Kidney (tissue), 22 donors: ENCODE measurements at places on chromosomes 1 and 21.

- peak; percentile 14 for DNase-seq
Observed at GRCh38 chr1:182301467-182302198, 90.0 kb downstream of the GLUL start.

GRCh38 chr21:39518055-39518846 is 66.5 kb downstream of the SH3BGR start:
- peak; percentile 78 for DNase-seq

GRCh38 chr1:174191349-174191862 is 32.1 kb downstream of the RABGAP1L start:
- DNase-seq, result no peak

DNA sequence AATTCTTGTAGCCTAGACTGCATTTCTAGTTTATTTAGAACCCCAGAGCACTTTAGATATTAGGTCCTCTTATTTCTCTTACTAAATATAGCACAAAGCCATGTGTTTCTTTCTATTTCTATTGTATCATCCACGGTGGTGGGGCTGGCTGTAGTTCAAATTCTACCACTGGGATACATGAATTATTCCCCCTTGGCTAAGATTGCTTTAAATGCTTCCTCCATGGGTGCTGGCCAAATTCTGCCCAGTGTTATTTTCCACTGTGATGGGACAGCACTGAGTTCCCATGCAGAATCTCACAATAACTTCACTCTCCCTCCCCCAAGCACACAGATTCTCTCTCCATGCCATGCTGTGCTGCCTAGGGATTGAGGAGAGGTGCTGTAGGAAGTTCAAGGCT is 41.5 kb upstream of the GBP6 start:
- DNase-seq, result no peak

DNA sequence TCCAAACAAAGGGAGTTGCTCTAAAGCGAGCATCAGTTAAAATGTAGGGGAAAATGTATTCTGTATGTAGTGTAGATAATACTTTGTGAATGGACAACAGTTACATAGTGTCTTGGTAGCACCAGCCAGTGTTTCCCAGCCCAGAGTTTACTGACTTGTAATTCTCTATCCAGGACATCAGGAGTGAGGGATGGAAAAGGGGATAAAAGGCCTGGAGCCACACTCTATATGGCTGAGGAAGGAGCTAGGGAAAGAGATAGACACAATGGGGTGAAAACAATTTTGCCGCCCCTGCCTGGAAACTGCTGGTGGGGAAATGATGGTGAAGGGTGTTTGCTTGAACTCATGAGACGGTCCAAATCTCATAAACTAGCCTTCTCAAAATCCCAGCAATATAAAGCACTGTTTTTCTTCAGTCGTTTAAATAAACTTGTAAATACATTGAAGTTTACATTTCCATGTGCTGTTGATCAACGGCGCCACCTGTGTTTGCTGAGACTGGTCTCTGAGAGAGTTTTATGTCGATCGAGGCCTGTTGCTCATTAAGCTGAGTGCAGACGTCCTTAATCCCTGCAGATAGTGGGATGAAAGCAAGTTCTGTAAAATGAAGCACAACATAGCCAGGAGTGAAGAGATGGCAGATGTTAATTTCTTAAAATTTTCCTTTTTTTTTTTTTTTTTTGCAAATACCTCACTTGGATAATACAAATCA is 27.9 kb upstream of the AGO1 start:
- DNase-seq, result no peak

- no peak for DNase-seq
Observed at GRCh38 chr1:28830814-28831213, 18.8 kb downstream of the OPRD1 start.

DNA sequence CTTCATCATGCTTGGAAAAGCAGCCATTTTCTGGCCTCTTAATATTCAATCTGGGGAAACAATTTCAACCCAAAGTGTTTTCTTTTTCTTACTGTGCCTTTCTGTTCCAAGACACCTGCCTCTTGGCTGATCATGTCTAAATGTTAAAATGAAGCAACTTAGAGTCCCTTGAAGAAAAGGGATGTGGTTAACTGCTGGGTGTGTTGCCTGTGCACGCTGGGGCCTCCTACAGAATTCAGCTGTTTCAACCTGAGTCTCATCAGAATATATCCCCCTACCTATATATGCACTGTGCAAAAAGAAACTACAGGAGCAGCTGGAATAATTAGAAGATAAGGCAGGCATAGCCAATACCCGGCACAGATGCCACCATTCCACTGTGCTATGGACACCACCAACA is 222.0 kb downstream of the OMA1 start:
- DNase-seq, result no peak

DNA sequence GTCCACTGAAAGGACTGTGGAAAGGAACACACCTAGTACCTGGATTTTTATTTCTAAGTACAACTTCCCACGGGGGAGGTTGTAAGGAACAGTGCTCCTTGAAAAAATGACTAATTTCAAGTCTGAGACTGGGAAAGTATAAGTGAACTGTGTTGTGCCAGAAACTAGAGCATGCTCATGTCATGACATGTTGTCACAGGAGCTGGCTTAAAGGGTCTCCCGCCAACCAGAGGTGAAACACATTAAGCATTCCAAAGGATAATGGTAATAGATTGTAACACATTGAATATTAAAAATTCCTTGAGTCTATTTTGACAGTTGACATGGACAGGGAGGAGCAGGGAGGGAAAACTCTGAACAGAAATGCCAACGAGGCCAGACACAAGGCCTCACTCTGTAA is 6.3 kb downstream of the ATP2B4 start:
- no peak for DNase-seq

- DNase-seq, result no peak
Observed at GRCh38 chr1:160103658-160104408, 5.4 kb upstream of the IGSF8 start.

DNA sequence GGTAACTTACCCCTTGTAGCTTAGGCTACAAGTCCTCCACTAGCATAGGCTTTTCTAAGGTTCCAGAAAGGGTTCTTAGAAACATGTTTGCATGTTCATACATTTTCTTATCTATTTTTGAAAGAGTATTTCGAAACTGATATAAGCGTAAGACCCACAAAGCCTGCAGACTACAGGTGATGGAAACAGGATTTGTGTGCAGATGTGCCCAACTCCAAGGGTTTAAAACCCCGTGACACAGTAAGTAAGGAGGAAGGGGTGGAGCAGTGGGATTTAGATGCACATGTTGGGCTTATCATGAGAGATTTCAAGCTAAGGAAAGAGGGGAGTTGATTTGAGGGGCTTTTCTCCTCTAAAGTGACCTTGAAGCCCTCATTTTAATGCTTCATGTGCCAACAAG is 164.7 kb downstream of the LTN1 start:
- no peak for DNase-seq

DNA sequence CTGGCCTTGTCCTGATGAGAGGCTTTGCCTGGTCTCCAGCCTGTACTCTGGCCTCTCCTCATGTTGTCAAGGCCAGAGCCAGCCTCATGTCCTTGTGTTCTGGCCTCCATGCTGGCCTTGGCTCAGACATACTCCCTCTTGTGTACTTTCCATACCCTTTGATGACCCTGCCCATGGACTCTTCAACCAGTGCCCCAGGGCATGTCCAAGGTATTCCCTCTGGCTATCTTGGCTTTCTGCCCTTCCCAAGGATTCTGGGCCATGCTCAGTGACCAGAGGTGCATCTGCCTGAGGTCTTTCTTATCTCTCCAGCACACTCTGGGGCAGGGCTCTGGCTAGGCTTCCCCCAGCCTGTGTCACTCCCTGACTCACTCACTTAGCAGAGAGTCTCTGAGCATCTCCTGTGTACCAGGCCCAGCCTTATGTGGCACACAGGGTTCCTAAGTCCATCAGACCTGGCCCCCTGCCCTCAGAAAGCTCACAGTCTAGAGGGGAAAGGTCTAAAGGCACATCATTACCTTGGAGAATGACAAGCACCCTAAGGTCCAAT is 141.4 kb upstream of the GRIK3 start:
- DNase-seq, result no peak

DNA sequence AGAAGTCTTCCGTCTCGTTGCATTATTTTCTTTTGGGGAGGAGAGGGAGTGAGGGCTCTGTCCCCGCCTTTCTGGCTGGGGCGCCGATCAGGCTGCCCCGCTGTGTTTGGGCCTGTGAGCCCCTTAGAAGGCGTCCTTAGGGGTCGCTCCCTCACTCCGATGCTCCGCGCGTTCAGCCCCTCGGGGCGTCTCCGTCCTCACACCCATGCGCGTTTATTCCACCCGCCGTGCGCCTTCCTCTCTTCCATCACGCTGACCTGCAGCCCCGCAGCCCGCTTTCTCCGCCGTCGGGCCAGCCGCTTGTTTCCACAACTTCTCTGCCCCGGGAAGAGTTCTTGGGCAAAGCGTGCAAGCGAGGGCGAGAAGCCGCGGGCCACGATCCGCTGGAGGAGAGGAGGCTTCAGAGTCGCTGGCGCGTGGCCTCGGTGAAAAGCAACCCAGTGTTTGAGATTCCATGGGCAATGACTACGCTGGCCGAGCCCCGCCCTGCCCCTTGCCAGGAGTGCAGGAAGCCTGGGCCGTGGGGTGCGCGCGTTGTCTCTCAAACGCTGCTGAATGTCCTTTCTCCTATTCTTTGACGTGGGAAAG is 27.7 kb downstream of the TRIM11 start:
- DNase-seq, result peak; percentile 77

GRCh38 chr1:115145226-115145625 is 55.9 kb upstream of the TSPAN2 start:
- DNase-seq, result no peak

- DNase-seq, result no peak
Observed at GRCh38 chr1:229281339-229281926, 10.5 kb downstream of the RAB4A start.

GRCh38 chr1:18091660-18092446 is 15.7 kb upstream of the IGSF21 start:
- DNase-seq, result no peak

DNA sequence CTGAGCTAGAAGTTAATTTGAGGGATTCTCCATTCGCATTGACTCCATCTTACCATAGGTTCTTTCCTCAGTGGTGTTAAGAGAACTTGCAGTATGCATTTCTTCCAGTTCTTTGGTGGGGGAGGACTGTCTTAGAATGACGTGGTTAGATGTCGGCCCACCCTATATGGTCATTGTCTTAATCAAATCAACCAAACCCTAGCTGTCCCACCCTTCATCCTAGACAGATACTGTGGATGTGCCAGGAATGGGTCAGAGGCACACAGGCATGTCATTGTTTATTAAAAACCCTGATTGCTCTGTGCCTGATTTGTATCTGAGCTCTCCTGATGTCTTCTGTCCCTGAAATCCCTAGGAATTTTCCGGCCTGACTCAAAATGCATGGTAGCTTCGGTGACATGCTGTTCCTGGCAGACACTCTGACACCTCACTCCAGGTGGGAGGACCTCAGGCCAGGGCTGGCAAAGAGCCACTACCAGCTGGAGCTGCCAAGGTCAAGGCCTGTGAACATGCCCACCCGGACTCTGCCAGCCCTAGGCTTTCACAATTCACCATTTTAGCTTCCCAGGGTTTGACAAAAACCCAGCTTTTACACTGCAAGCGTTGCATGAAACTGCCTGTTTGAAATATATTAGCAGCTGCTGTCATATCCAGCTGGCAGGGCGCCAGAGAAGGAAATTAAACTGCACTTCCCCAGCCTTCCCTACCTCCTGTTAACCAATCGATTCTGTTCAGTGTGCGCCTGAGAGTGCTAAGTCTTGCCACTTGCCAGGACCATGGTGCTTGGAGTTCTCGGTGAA is 134.0 kb downstream of the FAM78B start:
- peak; percentile 8 for DNase-seq

- no peak for DNase-seq
Observed at GRCh38 chr1:24421502-24421901, 5.9 kb downstream of the NIPAL3 start.

- no peak for DNase-seq
Observed at GRCh38 chr1:157199421-157199755, 61.2 kb upstream of the ETV3 start.

DNA sequence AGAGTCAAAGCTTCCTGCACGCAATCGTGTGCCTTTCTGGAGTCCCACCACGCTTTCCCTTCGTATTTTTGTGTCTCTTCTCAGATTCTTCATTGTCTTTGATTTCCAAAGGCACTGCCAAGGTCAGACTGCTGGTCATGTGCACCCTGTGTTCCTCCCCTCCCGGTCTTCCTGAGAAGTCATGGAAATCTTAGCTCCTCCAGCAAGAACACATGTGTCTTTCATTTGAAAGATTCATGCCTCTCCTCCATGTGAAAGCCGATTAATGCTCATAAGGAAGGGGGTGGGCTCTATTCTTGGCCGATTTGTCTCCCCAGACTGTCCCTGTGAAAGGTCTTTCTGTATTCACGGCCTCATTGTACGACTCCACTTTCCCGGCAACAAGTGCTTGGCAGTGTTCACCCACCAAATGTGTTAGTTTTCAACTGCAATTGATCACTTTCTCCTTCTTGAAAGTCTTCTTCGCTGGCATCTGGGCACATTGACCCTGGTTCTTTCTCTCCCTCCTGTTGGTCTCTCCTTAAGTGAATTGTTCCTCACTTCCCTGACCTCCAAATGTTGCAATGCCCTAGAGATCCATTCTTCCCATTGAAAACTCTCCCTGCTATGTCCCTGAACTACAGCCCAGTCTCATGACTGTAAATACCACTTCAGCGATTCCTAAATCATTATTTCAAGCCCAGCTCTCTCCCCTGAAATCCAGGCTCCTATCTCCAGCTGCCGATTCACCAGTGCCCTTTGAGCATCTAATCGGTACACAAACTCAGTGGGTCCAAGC is 25.4 kb downstream of the MX2 start:
- DNase-seq, result no peak

DNA sequence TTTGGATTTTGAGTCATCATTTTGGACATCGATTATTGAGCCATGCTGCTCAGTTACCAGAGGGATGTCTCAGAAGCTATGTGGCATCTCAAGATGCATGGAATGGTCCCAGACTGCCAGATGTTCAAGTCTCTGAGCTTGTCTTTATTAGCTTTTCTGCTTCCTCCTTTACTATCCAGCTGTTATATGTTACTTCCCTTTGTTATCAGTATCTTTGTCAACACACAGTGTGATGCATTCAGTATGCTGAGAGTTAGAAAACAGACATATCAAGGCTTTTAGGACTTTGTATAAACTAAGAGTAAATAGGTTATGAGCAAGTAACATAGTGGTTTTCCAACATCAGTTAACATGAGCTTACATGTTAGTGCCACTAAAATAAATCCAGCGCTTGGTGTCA is 474.5 kb downstream of the DSCAM start:
- no peak for DNase-seq

DNA sequence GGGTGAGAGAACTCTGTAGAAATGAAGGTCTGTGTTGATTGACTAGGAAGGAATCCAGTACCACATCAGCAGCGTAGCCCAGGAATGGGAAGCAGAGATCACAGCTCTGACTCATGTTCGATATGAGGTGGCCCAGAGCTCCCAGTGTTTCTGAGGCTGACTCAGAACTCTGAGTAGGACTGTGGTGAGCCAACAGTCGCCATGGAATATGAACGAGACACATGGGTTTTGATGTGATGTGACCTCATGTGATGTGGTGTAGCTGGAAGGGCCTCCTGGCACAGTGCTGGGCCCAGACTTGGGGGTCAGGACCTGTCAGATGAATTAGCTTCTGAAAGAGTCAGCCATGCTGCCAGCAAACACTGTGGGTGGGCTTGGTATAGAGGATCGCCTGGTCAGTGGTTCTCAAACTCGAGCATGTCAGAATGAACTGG is 237.0 kb downstream of the MRPL39 start:
- DNase-seq, result no peak
